ENCODE measurements at places on chromosomes 13 and 19.
A peak's percentile ranks its signal among the peaks of the same experiment; 100 is the strongest.

- no peak for DNase-seq
Observed at GRCh38 chr19:1018932-1019615, 1.8 kb downstream of the TMEM259 start.

DNA sequence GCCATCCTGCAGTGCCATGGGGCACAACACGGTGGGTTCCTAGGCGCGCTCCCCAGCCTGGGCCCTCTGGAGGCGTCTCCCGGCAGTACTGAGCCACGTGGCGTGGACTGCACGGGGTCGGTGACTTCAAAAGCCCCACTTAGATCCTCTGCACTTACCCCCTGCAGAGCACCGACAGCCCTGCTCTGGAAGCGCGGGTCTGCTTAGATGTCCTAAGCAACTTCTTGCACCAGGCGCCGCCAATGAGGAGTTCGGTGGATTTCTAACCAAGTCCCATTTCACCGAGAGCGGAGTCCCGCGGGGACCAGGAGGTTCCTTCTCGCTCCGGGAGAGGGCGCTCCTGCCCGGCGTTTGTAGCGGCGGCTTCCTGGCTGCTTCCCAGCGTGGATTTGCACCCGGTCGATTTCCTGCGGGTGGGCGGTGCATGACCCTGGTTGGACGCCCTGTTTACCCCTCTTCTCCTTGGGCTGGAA lies 25.2 kb upstream of the ZNF845 start:
- no peak for DNase-seq

GRCh38 chr19:2561221-2561620 lies 85.3 kb downstream of the GADD45B start:
- DNase-seq, result no peak

- DNase-seq, result no peak
Observed at GRCh38 chr13:31352467-31352866, 152.7 kb downstream of the B3GLCT start.

DNA sequence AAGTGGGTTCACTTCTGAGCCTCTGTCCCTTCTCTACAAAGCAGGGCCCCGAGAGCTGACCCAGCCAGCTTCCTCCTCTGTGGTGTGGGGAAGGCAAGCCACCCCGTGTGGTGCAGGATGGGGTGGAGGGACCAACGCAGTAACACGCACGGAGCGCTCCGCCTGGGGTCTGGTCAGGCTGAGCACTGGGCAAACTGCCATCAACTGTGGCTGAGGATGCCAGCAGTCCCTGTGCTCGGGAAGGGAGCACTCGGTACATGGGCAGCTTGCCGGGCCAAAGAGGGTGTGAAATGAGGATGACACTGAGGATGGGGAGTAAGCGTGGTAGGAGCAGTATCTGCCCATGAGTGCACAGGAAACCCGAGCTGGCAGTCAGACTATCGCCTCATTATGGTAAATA lies 7.6 kb upstream of the GMIP start:
- DNase-seq, result no peak

DNA sequence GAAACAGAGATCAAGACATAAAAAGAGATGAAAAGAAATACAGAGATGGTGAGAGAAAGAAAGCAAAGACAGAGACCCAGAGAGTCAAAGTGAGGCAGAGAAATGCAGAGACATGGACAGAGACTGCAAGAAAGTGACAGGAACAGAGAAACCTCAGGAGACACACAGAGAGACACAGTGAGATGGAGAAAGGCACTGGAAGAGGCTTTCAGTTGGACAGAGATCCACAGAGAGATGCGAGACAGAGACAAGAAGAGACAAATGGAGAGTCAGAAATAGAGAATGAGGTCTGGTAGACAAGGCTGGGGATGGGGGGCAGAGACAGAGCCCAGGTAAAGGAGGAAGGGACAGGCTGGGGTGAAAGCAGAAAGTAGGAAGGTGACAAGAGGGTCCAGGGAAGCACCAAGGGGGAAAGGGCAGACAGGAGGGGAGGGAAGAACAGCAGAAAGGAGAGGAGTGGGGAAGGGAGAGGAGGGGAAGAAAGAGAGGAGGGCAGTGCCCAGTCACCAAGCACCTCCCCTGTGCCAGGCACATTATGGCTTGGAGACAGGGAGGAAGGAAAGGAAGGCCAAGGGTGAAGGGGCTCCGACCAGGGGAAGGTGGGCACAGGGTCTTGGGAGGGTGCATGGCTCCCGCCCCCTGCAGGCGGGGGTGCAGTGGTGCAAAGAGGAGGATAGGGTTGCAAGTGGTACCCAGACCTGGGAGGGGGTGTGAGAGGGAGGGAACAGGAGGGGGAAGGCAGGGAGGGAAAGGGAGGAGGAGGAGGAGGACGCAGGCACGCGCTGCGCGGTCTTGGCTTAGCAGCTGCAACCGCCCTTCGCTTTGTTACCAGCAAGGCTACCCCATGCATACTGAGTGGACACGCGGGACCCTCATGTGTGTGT lies 38.4 kb downstream of the DEDD2 start:
- DNase-seq, result no peak

DNA sequence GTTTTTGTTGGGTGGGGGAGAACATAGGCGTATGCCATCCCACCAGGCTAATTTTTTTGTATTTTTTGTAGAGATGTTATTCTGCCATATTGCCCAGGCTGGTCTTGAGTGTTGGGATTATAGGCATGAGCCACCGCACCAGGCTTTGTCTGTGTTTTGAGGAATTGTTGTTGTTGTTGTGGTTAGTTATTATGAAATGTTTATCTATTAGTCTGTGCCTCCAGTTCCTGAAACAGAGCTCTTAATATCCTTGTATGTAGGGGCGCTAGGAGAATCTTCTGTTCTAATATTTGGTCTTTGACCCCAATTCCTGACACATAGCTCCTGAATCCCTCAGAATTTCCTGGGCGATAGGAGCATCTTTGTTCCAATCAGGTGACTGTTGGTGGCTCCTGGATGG lies 5.6 kb upstream of the LATS2 start:
- no peak for DNase-seq

GRCh38 chr19:48213959-48214358 lies 41.8 kb downstream of the CARD8 start:
- DNase-seq, result no peak

GRCh38 chr13:40272776-40273139 lies 393.7 kb downstream of the FOXO1 start:
- peak; percentile 8 for DNase-seq

DNA sequence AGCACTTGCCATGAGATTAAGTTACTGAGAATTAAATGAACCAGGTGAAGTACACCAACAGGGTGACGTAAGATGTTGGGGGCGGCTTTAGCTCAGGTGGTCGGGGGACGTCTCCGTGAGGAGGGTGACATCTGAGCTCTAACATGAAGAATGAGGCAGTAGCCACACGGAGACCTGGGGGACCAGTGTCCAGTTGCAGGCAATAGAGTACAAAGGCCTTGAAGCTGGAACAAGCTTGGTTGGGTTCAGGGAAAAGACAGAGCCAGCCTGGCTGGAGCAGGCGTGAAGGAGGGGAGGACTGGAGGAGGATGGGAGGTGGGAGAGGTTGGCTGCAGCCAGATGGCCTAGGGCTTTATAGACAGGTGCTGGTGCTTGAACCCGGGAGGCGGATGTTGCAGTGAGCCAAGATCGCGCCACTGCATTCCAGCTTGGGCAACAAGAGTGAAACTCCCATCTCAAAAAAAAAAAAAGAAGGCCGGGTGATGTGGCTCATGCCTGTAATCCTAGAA lies 1.6 kb downstream of the SPINT2 start:
- DNase-seq, result no peak

GRCh38 chr13:95236774-95237173 lies 64.5 kb downstream of the ABCC4 start:
- DNase-seq, result no peak

DNA sequence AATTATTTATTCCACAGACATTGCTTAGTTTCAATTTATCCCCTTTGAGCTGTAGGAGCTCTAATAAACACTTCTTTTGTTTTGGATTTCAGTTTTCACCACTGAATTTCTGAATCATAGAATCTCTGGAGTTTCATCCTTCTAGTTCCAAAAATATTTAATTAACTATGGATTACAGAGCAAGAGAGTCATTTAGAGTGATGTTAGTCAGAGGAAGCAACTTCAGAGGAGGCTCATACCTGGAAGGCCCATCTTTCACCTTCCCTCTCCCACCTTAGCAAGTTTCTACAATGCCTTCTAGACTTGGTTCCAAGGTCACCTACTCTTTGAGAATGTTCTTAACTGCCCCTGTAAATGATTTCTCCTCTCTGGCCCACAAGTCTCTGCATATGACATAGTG lies 353.2 kb downstream of the SPRY2 start:
- no peak for DNase-seq

Data from LoVo (cell line).